ENCODE measurements at places on chromosomes 2 and 18.
A peak's percentile ranks its signal among the peaks of the same experiment; 100 is the strongest.

DNA sequence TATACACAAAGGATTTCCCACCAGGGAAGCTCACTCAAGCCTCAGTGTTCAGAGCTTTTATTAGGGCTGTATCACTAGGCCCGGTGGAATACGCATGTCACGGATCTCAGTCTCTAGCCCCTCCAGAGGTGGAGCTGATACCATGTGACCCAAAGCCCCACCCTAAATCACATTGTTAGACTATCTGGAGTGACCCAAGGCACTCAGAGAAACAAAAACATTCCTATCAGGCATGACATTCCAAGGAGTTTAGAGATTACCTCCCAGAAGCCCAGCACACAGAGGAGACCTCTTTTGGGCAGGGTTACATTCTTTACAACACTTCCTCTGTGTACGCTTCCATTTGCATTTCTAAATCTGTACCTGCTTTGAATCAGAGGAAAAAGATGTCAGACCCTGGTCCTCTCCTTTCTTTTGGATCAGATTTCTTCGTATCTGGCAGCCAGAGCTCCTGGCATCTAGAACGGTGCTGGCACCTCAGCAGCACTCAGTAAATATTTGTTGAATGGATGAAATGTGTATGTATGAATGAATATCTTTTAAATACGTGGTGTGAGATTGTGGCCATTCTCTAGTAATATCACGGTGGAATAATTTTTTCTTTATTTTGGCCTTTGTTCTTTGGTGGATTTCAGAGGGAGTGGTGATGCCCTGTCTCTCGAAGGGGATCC, 37.7 kb upstream of the SMAD2 start:
- peak; percentile 6 for DNase-seq

- no peak for DNase-seq
Measured at GRCh38 chr18:23302511-23302850, 150.6 kb upstream of the RIOK3 start.

DNA sequence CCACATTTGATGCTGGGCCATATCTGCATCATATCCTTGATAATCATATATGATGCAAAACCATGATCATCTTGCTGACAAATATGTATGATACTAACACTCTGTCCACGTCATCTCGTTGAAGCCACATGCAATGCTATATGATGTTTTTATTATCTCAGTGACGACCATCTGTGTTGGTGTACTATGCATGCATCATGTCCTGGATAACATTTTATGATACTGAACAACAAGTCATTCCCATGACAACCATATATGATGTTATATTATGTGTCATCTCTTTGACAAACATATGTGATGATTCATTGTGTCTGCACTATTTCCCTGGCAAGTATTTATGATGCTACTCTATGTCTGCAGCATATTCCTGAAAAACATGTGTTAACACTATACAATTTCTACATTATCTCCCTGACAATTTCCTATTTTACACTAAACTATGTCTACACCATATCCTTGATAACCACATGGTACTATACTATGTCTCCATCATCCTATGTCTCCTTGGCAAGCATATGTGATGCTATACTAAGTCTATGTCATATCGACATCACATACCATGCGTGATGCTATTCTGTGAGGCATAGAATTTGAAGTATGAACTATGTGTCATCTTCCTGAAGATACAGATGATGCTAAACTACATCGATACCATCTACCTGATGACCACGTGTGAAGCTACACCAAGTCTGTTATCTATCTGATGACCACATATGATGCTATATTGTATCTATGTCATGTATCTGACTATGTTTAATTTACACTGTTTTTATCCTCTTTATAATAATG, 37.0 kb downstream of the DAW1 start:
- DNase-seq = no peak

GRCh38 chr2:98445683-98446581, 1.3 kb downstream of the INPP4A start:
- no peak for DNase-seq

GRCh38 chr2:148998831-148999200, 39.7 kb upstream of the LYPD6B start:
- no peak for DNase-seq

GRCh38 chr2:22801970-22802369, 583.0 kb upstream of the KLHL29 start:
- DNase-seq = no peak

- no peak for DNase-seq
Measured at GRCh38 chr2:60154142-60154541, 399.3 kb downstream of the BCL11A start.

GRCh38 chr2:186848873-186849578, at the start of gene ZSWIM2:
Gene ZSWIM2 (minus strand): TSS chr2:186849170. CDS start chr2:186849130, 40 bp downstream.
- peak; percentile 75 for DNase-seq

GRCh38 chr2:157849591-157849990, 26.5 kb downstream of the ACVR1 start:
- no peak for DNase-seq

DNA sequence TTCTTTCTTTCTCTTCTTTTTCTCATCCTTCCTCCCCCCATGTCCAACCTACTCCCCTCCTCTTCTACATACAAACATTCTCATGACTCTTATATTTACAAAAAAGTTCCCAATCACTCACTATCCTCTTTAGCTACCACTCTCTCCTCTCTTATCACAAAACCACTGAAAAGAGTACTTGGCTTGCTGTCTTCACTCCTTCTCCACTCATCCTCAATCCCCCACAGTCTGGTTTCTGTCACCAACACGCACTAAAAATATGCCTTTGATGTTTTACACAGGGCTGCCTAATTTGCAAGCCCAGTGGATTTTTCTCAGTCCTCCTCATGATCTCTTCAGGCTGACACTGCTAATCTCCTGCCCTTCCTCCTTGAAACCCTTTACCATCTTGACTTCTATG, 159.5 kb downstream of the TNS1 start:
- no peak for DNase-seq

DNA sequence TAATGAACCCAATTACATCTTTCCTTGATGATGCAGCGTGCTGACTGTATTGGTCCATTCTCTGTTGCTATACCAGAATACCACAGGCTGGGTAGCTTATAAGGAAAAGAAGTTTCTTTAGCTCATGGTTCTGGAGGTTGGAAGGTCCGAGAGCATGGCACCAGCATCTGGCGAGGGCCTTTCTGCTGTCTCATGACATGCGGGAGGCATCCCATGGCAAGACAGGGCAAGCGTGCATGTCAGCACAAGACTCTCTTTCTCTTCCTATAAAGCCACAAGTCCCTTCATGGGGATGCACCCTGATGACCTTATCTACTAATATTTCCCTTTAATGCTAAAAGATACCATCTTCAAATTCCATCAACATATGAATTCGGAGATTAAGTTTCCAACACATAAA, 122.8 kb upstream of the FHL2 start:
- no peak for DNase-seq

- DNase-seq = no peak
Measured at GRCh38 chr18:22499421-22499820, 81.7 kb upstream of the CTAGE1 start.

- DNase-seq = no peak
Measured at GRCh38 chr2:7444626-7445025, 527.4 kb downstream of the RNF144A start.

GRCh38 chr2:9697909-9698308, 67.1 kb upstream of the YWHAQ start:
- DNase-seq = no peak

DNA sequence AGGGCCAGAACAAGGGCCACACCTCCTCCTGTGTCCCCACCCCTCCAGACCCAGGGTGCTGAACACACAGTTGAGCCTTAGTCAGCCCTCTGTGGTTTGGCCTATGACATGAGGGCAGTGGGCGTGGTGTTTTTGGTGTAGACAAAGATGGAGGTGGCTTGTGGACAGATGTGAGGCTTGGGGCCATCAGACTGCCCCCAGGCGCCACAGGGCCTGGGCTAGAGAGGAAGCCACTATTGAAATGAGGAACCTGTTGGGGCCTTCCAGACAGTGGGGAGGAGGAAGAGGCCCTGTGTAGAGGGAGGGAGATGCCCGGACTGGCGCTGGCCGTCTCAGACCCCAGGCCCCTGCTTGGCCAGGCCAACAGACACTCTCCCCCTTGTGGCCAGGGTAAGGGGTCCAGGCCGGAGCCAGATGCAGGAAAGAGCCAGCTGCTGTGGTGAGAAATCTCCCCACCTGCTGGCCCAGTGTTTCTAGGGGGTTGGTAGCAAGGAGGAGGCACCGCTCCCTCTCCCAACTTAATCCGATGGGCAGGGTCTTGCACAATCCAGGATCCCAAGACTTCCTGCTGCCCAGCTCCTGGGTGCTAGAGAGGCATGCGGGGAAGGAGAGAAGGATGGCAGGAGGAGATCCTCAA, 53.8 kb downstream of the SMAD7 start:
- no peak for DNase-seq

DNA sequence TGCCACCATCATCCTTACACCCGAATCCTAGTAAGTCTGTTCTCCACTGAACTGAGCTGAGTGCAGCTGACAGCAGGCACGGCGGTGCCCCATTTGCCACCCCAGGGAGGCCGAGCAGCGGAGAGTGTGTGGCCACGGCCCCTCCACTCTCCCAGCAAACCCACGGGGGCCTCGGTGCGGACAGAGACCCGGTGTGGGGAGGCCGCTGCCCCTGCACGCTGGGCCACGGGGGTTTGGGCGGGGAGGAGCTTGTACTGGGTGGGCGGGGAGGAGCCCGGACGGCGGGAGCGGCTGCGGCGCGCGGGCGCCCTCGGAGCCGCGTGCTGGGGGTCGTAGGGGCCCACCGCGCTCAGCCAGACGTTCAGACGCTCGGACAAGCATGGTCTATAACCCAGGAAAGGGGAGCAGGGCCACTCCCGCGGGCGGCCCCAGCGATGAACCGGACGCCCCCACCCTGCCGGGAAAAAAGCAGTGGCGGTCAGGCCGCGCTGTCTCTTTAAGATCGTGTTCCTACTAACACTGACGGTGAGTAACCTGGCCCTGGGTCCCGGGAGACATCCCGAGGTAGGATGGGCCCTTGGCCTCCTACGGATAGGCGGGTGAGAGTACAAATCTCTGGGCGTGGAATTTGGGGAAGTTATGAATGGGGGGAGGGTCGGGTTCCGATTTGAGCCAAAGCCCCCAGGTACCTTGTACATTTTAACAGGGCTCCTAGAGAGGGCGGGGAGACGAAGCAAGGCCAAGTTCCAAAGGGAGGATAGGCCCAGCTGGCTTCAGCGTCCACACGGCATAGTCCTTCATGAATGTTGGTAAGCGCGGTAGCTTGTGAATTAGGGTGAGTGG, at the start of gene ITPRIPL1:
Gene ITPRIPL1 (plus strand): TSS at position 277 of the 843 bp plus-strand sequence. CDS start 523 bp downstream, at position 800.
- DNase-seq = no peak
